GM04503 (cell line): ENCODE measurements at places on chromosomes 1 and 21.

- no peak for DNase-seq
Observed at GRCh38 chr1:233281711-233282581, 13.6 kb downstream of the PCNX2 start.

DNA sequence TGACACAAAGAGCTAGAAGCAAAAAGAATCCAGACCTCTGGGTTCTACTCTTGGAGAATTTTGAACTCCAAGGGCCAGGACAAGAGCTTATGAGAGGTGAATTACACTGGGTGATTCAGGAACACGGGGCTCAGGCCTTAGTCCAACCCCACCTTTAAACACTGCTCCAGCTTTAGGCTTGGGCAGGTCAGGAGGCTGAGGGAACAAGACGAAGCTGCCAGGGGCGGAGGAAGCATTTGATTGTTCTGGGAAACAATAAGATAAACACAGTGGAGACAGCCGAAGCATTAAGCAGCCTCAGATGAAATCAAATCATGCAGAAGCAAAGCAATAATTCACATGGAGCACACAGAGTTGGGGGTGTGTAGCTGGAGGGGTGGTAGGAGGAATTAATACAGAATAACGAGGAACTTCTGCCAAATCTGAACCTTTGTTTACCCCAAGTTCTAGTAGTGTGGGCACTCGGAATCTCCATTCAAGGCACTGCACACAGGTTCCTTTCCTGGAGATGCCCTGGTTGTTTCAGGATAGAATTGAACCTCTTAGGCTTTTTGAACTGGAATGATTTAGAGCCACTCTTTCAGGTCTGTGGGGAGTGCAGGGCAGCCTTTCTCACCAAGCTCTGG is 93.2 kb downstream of the PLXNA2 start:
- DNase-seq: no peak

GRCh38 chr21:45856442-45856841 is 125.1 kb upstream of the COL6A1 start:
- DNase-seq: no peak

DNA sequence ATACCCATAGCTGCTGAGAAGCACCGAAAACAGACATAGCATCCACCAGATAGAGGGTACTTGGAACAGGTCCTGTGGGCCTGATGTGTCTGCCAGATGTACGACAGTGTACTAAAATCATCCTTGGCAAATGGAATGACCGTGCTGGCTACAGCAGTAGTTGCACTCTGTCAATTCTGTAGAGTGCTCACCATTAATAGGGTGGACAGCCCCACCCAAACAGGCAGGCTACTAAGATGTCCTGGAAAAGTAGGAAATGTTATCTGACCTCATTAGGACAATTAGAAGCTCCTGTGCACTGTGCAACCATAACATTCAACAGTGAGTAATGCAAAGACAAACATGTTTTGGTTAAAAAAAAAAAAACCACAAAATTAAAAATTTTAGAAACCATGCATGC is 106.2 kb downstream of the PTPN14 start:
- DNase-seq: no peak

DNA sequence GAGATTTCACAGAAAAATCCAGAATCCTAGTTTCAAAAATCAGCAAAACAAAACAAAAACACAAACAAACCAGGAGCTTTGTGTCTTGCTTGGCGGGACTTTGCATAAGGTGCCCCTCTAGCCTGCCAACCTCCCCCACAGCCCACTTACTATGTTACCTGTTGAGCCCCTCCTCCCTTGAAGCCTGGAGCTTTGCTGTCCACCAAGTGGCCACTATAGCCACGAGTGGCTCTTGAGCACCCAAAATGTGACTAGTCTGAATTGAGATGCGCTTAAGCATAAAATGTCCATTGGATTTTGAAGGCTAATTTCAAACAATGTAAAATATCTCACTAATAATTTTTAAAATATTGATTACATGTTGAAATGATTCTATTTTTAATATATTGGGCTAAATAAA is 12.2 kb downstream of the TFAP2E start:
- no peak for DNase-seq

- no peak for DNase-seq
Observed at GRCh38 chr1:29986986-29987385, 736.4 kb downstream of the MATN1 start.

GRCh38 chr1:90817399-90817798 is 100.3 kb upstream of the BARHL2 start:
- no peak for DNase-seq

GRCh38 chr1:215076322-215076721 is 6.2 kb upstream of the KCNK2 start:
- DNase-seq: no peak

DNA sequence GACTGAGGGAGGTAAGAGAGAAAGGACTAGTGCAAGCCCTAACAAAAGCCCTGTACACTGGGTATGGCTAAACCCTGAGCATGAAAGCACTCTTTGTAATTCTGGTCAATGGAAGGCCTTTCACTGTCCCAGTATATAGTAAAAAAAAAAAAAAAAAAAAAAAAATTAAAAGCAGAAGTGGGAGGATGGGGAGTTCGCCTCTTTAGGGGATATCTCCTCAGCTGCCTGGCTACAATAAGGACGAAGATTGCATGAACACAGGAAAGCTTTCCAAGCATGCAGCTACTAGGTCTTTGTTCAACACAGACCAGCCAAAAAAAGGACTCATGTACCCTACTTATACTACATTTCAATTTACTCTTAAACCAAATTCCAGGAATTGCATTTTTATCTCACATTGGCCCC is 59.1 kb downstream of the EIF4G3 start:
- no peak for DNase-seq

- no peak for DNase-seq
Observed at GRCh38 chr1:119790451-119791198, 20.6 kb downstream of the REG4 start.

- DNase-seq: no peak
Observed at GRCh38 chr1:224782281-224783000, 147.0 kb upstream of the DNAH14 start.
